ENCODE measurements at places on chromosomes 1 and 21.
A peak's percentile ranks its signal among the peaks of the same experiment; 100 is the strongest.

DNA sequence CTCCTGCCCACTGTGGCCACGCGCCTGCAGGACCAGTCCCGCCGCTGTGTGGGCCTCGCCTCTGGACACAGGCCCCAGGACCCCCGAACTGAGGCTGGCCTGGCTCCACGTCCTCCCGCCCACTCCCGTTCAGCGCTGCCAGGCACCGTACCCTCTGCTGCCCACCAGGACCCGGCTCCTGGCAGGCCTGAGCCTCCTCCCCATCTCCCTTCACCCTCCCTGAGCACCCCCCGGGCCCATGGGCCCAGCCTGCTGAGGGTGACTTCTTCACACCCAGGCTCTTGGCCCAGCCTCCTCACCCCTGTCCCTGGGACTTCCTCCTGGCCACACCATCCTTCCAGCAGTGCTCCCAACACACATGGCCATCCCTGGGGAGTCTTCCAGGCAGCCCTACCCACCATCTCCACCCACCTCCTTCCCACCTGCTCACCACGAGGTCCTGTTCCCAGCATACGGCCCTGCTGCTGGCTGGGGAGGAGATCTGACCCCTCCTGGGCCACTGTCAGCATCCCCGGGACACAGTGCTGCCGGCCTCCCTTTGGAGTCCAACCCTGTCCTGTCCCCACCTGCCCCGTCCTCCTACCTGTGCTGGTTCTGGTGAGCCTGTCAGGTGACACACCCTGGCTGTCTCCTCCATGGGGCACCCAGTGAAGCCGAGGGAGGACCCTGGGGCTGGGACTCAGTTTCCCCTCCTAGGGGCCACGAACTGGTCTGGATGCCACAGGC, 53.7 kb downstream of the SLX9 start:
- DNase-seq = no peak

DNA sequence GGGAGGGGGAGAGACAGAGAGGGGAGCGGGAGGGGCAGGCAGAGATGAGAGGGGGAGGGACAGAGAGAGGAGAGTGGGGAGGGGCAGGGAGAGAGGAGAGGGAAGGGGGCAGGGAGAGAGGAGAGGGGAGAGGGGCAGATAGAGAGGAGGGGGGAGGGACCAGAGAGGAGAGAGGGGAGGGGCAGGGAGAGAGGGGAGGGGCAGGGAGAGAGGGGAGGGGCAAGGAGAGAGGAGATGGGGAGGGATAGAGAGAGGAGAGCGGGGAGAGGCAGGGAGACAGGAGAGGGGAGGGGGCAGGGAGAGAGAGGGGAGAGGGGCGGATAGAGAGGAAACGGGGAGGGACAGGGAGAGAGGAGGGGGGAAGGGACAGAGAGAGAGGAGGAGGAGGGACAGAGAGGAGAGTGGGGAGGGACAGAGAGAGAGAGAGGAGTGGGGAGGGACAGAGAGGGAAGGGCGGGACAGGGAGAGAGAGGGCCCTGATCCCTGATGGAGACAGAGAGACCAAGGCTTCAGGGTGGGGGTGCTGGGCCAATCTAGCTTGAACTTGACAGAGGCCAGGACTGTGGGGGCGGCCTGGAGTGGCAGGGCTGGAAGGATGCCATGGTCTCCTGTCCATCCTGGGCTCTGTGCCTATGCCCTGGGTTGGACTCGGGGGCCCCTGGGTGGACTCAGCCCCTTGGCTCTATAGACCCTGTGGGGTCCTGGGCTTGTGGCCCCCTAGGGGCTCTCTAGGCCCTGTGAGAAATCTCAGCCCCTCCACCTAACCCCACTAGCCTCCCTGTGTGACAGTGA, 43.6 kb downstream of the DMRTB1 start:
- DNase-seq = no peak

- no peak for DNase-seq
These were observed 11.0 kb upstream of the RHBG start for GRCh38 chr1:156357977-156358376.

GRCh38 chr1:181583598-181583997, 100.3 kb downstream of the CACNA1E start:
- no peak for DNase-seq

DNA sequence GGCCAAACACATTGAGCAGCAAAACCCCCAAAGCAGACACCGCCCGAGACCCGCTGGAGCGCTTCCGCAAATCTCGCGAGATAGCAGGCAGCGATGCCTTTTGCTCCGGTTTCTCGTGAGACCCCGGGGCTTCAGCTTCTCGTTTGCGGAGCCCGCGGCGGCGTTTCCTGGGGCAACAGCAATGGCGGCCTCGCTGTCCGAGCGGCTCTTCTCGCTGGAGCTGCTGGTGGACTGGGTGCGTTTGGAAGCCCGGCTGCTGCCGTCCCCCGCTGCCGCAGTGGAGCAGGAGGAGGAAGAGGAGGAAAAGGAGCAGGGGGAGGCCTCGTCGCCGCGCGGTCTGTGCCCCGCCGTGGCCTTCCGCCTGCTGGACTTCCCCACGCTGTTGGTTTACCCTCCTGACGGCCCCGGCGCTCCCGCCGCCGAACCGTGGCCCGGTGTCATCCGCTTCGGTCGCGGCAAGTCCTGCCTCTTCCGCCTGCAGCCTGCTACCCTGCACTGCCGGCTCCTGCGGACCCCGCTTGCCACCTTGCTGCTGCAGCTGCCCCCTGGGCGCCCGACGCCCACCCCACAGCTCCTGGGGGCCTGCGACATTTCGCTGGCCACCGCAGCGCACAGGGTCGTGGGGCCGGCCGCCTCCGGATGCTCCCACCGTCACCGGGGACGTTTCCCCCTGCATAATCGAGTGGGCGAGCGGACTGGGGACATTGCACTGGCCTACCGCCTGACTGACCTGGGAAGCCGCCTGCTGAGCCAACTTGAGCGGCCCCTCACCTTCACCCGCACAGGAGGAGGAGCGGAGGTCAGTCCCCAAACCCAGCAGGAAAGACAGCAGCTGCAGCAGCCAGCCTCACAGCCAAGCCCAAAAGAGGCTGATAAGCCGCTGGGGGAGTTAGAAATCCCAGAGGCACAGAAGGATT, at the start of gene MAP10:
Gene MAP10, plus strand, starts transcription at position 148 of the 917 bp plus-strand sequence. Its CDS starts 34 bp downstream, at position 182.
- DNase-seq = no peak

- DNase-seq = no peak
These were observed 214.6 kb downstream of the CAMTA1 start for GRCh38 chr1:6999826-7000225.

- DNase-seq = no peak
These were observed 1.2 kb downstream of the HHIPL2 start for GRCh38 chr1:222546548-222547259.

DNA sequence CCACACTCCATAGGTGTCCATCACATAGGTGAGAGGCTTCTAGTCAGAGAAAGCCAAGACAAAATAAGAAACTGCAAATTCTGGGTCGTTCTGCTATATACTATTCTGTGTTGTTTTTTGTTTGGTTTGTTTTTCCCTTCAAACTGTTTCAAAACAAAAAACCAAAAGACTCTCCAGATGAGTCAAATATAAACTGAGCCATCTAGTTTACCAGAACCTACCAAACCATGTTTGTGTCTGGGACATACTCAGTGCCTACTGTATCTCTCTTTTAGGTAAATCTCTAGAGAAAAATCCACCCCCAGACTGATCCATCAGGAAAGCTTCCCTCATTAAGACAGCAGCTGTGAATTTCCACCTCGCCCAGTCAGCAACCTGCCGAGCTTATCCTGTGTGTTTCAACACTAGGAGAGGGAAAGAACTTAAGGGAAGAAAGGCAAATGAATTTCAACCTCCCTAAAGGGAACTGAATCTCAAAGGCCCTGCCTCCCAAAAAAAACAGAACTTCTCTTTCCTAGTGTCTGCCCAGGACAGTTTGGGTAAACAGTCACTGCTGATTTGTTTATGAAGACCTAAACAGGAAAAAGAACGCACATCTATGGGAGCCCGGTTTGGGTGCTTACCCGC, 17.2 kb downstream of the PPT1 start:
- no peak for DNase-seq

DNA sequence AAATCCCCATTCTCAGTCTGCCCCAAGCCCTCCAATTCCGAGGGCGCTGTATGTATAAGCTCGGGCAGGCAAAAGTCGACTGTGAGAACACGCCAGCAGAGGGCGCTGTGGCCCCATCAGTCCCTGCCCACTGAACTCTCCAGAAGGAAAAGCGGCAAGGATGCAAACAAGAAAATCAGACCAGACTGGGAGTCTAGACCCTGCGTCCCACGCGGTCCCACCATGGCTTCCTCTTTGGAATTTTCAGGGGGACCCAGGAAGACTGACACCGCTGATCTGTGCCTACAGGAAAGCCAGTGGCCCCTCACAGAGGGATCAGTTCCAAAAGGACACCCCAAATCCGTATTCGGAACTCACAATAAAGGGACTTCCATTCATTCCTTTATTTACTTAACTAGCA, 19.5 kb downstream of the TEX35 start:
- DNase-seq = peak; percentile 26

DNA sequence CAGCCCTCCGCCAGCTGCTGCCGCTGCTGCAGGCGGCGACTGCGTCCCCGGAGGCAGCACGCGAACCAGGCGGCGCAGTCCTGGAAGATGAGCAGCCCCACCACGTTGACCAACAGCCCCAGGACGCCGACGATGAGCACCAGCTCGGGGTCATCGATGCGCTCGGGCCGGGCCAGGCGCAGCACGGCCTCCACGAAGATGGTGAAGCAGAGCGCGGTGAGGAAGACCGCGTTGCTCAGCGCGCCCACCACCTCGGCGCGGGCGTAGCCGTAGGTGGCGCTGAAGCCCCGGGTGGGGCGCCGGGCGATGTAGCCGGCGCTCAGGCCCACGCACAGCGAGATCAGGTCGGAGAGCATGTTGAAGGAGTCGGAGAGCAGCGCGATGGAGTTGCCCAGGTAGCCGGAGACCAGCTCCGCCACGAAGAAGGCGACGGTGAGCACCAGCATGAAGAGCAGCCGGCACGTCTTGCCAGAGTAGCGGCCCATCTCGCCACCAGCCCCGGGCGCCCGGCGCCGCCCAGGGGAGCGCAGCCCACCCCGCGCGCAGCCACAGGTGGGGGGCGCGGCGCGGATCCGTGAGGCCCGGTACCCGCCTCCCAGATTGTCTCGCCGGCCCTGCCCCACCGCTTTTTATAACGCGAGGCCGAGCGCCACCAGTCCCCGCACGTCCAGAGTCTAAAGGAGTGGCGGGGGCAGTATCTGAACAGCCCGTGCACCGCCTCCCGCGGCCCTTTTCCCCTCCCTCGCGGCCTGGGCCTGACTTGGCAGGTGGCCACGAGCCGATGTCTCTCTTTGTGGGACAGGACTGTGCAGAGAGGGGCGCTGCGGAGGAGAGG, at the start of gene SLC30A10:
Gene SLC30A10, minus strand, starts transcription at position 602 of the 835 bp plus-strand sequence. Its CDS starts 117 bp downstream, at position 485.
- DNase-seq = no peak

DNA sequence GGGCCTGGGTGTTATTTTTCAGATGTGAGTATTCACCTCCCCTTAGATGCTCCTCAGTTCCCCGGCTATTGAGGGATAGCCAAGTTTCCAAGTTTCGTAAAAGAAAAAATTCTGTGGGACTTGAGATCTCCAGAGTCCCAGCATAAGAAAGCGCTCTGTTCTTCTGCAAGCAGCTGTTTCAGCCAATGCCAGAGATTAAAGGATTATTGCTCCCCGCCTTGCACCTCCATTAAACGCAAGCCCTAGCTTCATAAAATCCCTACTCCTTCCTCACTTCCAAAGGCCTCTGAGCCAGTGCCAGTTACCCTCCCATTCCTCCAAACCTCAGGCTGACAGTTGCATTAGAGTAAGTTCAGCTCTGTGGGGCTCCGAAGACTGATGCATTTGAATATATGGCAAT, 56.4 kb downstream of the CHIA start:
- DNase-seq = no peak

DNA sequence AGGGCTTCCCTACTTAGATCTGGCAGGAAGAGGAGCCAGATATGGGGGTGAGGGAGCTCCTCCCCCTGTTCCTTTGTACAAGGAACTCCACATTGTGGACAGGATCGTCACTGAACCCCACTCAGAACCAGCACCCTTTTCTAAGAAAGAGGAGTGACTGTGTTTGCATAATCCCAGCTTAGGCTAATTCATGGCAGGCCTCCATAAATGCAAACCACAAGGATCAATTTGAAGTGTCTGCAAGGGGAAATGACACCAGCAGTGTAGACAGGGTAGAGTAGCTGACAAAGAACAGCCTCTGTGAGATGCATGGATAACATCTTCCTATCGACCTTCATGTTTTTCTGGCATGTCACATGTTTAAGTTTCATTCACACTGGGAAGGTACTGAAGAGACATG, 11.7 kb downstream of the MX1 start:
- DNase-seq = no peak

- DNase-seq = no peak
These were observed 79.3 kb downstream of the USP25 start for GRCh38 chr21:15809065-15809464.

GRCh38 chr1:243320224-243320623, 64.4 kb downstream of the SDCCAG8 start:
- no peak for DNase-seq

DNA sequence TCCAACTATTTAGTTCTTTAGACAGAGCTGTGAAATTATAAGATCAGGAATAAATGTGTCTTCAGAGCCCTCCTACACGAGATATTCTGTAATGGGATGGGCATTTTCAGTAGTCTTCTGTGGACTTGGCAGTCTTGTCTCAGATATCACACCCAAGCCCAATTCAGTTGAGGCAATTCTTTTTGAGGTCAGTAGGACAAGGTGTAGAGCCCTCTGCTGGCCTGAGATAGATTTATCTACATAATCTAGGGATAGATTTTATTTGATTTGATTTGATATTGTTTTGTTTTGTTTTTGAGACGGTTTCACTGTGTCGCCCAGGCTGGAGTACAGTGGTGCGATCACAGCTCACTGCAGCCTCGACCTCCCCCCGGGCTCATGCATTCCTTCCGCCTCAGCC, 77.5 kb downstream of the FMN2 start:
- no peak for DNase-seq

DNA sequence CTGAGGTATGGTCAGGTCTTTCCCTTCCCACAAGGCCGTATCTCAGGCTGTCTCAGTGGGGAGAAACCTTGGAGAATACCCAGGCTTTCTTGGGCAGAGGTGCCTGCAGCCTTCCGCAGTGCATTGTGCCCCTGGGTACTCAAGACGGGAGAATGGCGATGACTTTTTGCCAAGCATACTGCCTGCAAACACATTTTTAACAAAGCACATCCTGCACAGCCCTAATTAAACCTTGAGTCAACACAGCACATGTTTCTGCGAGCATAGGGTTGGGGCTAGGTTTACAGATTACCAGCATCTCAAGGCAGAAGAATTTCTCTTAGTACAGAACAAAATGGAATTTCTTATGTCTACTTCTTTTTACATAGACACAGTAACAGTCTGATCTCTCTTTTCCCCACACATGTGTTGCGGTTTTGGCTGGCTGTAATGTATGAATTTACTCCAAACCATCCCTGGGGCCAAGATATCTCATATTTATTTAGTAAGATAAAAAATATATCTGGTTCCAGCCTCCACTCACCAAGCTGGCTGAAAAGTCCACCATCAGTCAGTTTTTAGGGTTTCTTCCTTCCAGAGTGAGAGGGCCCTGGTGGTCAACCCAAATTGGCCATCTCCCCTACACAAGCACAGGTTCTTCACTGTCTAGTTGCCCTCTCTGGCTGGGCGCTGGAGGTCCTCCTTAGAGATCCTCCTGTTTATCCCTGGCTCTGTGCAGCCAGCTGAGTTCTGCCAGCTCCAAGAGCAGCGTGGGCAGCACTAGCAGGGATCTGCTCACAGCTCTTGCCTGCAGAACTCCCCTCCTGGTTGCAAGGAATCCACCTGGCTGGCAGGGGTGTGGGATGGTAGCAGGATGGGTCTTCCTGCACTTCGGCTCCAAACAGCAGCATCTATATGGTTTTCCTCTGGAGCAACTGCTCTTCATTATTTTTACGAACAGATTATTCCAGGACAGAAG, 2.6 kb downstream of the FAAH start:
- DNase-seq = no peak
